Foreskin fibroblast (primary cell): ENCODE measurements at places on chromosomes 3 and 15.

GRCh38 chr3:4831580-4831950 lies 147.7 kb upstream of the BHLHE40 start:
- no peak for DNase-seq

- no peak for DNase-seq
Observed at GRCh38 chr15:58538225-58538727, 106.5 kb downstream of the LIPC start.

- no peak for DNase-seq
Observed at GRCh38 chr15:82566690-82567089, 26.4 kb upstream of the RPS17 start.

DNA sequence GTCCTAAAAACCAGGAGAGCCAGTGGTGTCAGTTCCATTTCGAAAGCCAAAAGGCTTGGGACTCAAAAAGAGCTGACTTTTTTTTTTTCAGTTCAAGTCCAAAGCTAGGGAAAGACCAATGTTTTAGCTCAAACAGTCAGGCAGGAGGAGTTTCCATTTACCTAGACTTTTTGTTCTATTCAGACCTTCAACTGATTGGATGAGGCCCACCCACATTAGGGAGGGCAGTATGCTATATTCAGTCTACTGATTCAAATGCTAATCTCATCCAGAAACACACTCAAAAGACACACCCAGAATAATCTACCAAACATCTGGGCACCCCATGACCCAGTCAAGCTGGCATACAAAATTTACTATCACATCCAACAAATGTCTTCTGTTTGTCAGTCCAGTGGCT lies 374.0 kb downstream of the KCNH8 start:
- DNase-seq = no peak
